Aorta (tissue), 5 donors: ENCODE measurements at places on chromosomes 5 and 9. TPM values are rescaled to one million over a fixed set of nuclear protein-coding genes. Genes with fewer than 3 reads are reported as not detected.
A peak's percentile ranks its signal among the peaks of the same experiment; 100 is the strongest.

- no peak for DNase-seq
Observed at GRCh38 chr9:32590476-32590875, 17.5 kb upstream of the NDUFB6 start.

The TERT gene
- polyA plus RNA-seq = not detected

DNA sequence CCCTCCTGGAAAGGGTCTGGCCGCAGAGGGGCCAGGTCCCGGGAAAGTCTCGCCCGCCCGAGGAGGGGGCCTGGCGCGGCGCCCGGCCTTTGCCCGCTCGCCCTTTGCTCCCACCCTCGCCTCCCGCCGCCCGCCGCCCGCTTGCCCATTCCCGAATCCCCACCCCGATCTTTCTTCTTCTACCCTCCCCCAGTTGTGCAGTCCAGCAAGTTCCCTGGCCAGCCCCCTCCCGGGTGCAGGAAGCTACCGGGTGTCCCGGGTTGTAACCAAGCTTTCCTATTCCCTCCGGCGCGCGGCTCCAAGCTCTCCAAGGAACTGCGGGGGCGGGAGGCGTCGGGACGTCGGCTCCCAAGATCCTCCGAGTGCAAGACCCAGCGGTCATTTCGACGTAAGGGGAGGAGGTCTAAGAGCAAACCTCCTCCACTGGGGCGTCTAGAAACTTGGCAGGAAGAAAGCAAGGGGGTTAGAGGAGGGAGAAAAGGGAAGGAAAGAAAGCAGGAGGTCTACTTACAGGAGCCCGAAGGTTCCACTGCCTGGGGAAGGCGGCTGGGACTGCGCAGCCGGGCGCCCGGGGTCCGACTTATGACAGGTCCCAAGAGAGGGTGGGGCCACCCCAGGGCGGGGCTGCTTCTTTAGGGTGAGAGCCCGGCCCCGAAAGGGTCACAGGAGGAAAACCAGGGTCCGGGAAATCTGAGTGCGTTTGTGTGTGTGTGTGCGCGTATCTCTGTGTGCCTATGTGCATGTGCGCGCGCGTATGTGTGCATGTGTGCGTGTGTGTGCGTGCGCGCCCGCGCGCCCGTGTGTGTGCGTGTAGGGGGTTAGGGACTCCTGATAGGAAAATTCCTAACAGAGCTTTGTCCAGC is at the start of gene PTGR1:
Gene PTGR1 (minus strand): TSS at position 556 of the 863 bp plus-strand sequence. CDS start 2,225 bp downstream, outside the sequence.
- DNase-seq = peak; percentile 95

GRCh38 chr5:103605277-103605676 is 42.7 kb upstream of the NUDT12 start:
- no peak for DNase-seq

GRCh38 chr5:168833936-168834335 is 254.8 kb upstream of the PANK3 start:
- DNase-seq = no peak

The RFESD gene
- 1.3 TPM for polyA plus RNA-seq

GRCh38 chr5:154288145-154288544 is 97.6 kb downstream of the GALNT10 start:
- peak; percentile 51 for DNase-seq

The TNFSF8 gene
- 2.3 TPM for polyA plus RNA-seq

GRCh38 chr9:24071091-24071490 is 245.1 kb upstream of the ELAVL2 start:
- DNase-seq = no peak

DNA sequence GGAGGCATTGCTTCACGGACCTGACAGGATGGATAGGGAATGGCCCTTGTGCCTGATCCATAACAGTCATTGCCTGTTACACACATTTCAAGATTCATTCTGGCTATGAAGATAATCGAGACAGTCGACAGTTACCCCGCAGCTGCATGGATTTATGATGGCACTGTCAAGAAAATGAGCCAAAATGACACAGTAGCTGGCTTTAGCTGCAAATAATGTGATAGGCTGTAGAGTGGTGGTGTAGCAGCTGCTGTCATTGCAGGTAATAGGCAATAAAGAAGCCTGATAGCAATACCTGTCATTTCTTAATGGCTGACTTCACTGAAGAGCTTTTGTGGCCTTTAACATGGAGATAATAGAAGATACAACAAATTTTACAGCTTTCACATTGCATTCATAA is 1085.2 kb upstream of the ARRDC3 start:
- DNase-seq = no peak

GRCh38 chr9:130414910-130415746 is 29.6 kb upstream of the ASS1 start:
- no peak for DNase-seq

The FLT4 gene
- 0.13 TPM for polyA plus RNA-seq

DNA sequence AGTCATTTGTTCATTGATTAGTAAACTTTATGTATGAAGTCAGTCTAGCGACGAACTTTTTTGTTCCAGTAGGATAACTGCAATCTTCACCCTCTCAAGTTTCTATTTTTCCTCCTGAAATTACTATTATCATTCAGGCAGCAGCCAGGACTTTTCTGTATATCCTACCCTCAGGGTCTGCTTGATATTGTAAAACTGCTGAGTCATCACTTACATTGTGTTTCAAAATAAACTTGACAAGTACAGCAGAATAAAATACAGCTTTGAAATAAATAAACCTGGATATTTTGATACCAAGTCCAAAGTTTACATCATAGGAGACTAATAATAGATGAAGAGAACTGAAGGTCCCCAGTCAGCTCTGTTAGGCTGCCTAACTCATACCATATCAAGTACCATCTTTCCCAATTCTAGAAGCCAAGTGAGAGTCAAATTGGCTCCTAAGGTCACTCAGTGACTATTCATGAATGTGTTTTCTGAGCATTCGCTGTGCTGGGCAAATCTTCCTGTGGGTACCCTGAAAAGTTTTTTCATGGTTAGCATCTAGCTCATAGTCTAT is 234.6 kb downstream of the PARP8 start:
- no peak for DNase-seq

GRCh38 chr5:58933891-58934628 is 351.2 kb downstream of the RAB3C start:
- DNase-seq = no peak

DNA sequence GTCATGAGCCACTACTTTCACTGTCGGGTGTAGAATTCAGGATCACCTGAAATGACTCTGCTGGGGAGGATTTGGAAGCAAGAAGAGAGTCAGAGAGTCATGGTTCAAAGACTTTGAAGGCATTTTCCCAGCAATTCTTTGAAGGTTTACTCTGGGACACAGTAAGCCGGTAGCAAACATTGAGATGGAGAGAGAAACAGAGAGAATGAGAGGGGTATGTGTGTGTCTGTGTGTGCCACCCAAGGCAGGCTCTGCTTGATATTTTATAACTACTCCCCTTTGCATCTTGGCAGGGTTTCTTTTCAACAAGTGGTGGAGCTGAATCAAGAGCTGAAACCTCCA is 89.8 kb downstream of the ANKRD55 start:
- no peak for DNase-seq

GRCh38 chr9:81649475-81650240 is 39.7 kb downstream of the TLE1 start:
- no peak for DNase-seq

GRCh38 chr5:16707168-16707868 is 90.5 kb upstream of the RETREG1 start:
- no peak for DNase-seq
